HT-29 (cell line): ENCODE measurements at places on chromosomes 1 and 21. TPM values are rescaled to one million over a fixed set of nuclear protein-coding genes. Genes with fewer than 3 reads are reported as not detected.
A peak's percentile ranks its signal among the peaks of the same experiment; 100 is the strongest.

- DNase-seq: no peak
These were observed 251.1 kb downstream of the NPHP4 start for GRCh38 chr1:5740865-5741860.

- DNase-seq: no peak
These were observed 24.8 kb downstream of the CD101 start for GRCh38 chr1:117026361-117026760.

GRCh38 chr1:61167309-61167708, 84.9 kb downstream of the NFIA start:
- DNase-seq: no peak

DNA sequence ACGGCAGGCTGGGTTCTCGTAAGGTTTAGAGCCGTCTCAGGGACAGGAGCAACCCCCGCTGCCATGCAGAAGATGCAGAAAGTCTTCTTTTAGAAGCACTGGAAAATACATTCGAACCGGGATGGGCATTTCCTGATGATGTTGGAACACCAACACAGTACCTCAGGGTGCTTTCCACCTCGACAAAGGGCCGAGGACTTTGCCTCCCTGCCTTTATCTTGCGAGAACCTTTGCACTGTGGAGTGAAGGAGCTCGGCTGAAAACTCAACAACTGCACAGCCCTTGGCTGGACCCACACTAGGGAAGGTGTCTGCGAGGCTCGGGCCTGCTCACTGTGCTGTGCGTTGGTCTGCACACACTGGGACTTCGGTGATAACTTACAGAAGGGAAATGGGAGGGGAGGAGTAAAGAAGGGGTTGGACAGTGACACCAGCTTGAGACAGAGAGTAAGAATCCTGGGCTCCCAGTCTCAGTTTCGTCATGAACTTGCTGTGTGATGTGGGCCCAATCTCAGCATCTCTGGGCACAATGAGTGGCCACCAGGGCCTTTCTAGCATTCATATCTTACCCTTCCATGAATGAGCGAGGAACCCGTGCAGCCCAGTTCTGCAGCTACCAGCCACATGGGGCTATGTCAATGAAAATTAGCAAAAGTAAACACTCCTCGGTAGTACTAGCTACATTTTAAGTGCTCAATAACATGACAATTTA, 18.2 kb downstream of the RCAN1 start:
- no peak for DNase-seq

- no peak for DNase-seq
These were observed 3.3 kb upstream of the FAM78B start for GRCh38 chr1:166170075-166170474.

DNA sequence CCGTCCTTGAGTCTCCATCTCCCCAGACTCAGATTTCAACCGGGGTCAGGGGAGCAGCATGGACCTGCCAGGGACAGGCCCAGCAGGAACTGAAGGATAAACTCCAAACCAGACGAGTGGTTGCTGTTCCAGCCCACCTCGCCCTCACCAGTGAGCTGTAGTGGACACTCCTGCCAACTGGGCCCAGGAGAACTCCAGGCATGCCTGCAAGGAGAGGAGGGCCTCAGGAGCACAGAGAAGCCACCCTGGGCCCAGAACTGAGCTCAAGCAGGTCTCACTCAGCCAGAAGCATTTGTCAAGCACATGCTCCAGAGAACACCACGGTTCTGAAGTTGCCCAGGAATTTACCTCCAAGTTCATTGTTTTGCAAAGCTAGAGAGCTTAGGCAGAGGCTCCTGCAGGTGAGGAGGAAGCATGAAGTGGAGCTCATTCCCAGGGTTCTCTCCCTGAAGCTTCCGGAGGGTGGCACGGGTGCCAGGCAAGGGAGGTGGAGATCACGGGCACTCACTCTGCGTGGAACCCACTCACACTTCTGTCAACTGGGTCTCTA, 61.0 kb downstream of the MATN1 start:
- no peak for DNase-seq

DNA sequence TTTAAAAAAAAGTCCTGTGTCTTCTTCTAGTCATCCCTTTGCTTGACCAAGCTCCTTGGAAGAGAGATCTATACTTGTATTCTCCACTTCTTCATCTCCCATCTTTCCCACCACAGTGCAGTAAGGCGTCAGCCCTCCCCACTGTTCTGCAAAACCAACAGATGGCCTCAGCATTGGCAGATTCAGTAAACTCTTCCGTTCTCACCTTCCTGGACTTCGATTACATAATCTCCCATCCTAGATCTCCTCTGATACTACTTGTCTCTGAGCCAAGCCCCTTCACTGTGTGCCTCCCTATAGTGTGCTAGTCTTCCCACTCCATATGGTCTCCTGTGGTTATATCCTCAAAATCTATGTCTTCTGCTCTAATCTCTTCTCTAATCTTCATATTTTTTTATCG, 1.6 kb upstream of the COLGALT2 start:
- DNase-seq: no peak

GRCh38 chr1:32977546-32978087, 13.0 kb upstream of the RNF19B start:
- DNase-seq: no peak

GRCh38 chr21:42918291-42918690, 7.1 kb downstream of the ERVH48-1 start:
- DNase-seq: no peak

GRCh38 chr21:40049031-40049930, 182.0 kb downstream of the PCP4 start:
- DNase-seq: no peak

DNA sequence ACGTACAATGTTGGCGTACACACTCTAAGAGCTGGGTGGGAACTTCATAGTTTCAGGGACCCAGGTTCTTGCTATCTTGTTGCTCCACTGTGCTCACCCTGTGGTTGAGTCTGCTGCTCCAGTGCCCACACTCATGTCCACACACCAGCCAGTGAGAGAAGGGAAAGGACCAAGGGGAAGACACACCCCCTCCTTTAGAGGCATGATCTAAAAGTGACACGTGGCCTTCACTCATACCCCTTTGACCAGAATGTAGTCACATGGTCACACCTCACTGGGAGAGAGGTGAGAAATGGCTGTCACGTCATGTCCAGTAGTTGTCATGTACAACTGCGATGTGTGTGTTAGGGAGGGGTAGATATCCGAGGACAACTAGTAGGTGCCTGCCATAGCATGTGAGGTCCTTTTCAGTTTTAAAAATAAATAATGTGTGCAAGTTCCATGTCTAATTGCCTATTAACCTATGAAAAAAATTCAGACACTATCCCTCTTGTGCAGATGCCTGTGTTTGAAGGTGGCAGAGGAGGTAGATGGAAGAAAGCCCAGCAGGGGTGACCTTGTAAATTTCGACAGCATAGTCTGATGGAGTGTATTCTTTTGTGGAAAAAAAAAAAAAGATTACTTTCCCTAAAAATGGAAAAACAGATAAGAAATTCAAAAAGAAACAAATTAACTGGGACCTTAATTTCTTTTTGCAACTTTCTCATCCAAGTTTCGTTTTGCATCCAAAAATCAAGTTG, 149.6 kb downstream of the C1orf21 start:
- DNase-seq: no peak

DNA sequence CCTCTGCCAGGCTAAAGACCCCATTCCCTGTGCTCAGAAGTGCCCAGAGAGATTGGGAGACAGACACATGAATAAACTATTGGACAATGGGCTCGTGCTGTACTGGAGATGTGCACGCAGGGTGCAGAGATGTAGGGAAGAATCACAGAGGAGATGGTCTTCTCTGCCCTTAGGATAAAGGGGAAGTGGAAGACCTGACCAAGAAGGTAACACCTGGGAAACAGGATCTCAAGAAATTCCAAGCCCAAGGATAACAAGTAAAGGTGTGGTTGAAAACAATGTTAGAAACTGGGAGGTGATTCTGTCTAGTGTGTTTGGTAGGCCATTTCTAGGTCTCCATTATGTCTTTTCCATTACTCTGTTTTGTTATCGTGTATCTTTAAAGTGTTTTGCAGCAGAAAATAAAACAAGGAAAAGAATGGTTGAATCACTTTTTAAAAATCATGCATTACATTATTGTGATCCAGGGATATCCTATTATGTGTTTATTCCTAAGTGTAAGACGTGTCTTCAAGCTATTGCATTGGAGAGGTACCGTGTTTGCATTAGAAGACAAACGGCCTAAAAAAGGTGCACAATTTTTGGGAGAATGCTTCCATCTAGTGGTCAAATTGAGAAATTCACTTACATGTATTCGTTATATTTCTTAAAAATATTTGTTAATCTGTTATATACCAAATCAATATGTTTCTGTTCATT, 40.8 kb upstream of the KCTD3 start:
- DNase-seq: peak; percentile 61

- no peak for DNase-seq
These were observed 124.3 kb upstream of the PDE4B start for GRCh38 chr1:65668368-65668767.

- DNase-seq: no peak
These were observed 78.4 kb upstream of the KCNA3 start for GRCh38 chr1:110752941-110753725.

DNA sequence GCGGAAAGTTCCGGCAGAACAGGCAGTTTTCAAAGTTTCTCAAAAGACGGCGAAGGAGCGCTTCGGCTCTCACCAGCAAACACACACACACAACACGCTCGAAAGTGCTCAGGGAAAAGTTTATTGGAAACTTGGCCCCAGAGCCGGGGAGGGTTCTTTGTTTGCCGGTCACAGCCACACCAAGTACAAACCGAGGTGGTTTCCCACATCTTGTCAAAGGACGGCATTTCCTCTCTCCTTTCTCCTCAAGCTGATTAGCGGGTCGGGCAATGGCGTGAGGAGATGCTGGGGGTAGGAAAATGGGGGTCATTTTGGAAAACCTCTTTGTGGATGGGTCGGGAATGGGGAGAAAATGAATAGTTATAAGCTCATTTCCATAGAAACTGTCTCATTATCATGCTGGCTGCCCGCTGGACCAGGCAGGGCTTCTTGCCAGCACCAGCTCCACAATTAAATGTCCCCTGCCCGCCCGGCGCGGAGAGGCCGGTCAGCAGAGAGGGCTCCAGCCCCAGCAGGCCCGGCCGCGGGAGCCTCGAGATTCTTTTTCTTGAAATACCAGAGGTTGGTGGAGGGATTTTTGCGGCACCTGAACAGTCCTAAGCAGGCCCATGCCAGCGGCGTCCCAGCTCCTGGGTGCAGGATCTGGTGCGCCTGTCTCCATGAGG, 92.3 kb downstream of the PRDM16 start:
- no peak for DNase-seq

GRCh38 chr1:54228638-54229079, 28.7 kb downstream of the MRPL37 start:
- DNase-seq: no peak

- DNase-seq: no peak
These were observed 73.1 kb downstream of the GATAD2B start for GRCh38 chr1:153849487-153850185.

GRCh38 chr1:57064379-57065140, 98.7 kb upstream of the C8B start:
- DNase-seq: no peak

GRCh38 chr1:214423045-214423444, 128.4 kb downstream of the PTPN14 start:
- DNase-seq: no peak

GRCh38 chr21:44898011-44898488, 22.6 kb downstream of the ITGB2 start:
- no peak for DNase-seq

C1QTNF12 gene
- total RNA-seq: 4.1 and 6.0 TPM in 2 replicates

SPTA1 gene
- not detected in 2 replicates for total RNA-seq

GJA8 gene
- not detected in 2 replicates for total RNA-seq

LRRC53 gene
- total RNA-seq: 0.05 TPM in 1 of 2 replicates, not detected in the other

TMEM222 gene
- total RNA-seq: 80.1 and 90.2 TPM in 2 replicates

IGSF9 gene
- total RNA-seq: 5.9 and 6.5 TPM in 2 replicates

ZSCAN20 gene
- 4.2 and 4.3 TPM in 2 replicates for total RNA-seq

SYNC gene
- total RNA-seq: 0.65 and 0.76 TPM in 2 replicates

CEP170 gene
- total RNA-seq: 21.8 and 22.2 TPM in 2 replicates

CFHR4 gene
- not detected in 2 replicates for total RNA-seq

CYP4A11 gene
- total RNA-seq: not detected in 2 replicates

TSHB gene
- total RNA-seq: not detected in 2 replicates

NIBAN1 gene
- 1.2 and 1.9 TPM in 2 replicates for total RNA-seq

CRB1 gene
- total RNA-seq: not detected in 2 replicates
